ENCODE measurements at places on chromosomes 3 and 15.
A peak's percentile ranks its signal among the peaks of the same experiment; 100 is the strongest.

DNA sequence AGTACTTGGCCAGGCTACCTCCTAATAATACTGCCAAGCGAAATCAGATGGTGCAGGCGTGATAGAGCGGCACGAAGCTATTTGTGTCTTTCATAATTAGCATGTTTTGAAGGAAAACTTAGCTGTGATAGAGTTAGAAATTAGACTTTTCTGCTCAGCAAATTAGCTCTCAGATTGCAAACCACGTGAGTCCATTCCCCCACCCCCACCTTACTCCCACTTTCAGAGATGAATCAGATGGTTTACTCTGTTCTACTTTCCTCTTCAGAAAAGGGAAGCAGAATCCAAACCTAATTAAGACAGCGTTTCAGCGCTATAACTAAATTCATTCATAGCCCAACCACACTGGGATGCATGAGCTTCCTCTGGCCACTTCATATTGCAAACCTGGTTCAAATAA, 214.6 kb downstream of the SLCO3A1 start:
- no peak for DNase-seq

DNA sequence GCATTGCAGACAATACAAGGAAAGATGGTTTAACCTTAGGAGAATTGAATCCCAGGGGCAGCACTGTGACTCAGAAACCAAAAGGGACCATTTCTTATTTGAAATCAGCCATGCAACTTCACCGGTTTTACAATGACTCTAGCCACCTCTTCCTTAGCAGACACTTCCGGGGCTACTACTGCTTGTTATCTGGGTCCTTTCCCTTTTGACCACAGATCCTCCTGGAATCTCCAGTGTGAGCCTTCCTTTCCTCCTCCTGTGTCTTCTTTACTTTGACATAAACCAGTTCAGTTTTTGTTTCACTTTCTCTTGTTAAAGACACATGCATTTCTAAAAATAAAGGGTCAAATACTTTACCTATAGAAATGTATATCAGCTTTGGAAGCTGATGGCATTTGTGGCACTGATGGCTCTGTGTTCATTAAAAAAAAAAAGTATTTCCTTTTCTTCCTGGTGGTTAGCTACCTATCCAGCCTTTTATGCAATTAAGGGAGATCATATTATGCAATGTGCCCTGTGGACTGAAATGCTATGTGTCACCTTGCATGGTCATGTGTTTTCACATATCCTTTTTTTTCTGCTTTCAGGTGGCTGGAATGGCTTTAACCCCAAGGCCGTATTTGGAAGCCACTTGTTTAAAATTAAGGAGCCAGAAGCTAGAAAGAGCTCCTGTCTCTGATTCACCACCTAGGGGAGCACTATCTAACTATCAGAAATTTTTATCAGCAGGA, 296.2 kb downstream of the CHL1 start:
- no peak for DNase-seq

- peak; percentile 52 for DNase-seq
Observed at GRCh38 chr3:124397088-124397487, 333.2 kb upstream of the UMPS start.

DNA sequence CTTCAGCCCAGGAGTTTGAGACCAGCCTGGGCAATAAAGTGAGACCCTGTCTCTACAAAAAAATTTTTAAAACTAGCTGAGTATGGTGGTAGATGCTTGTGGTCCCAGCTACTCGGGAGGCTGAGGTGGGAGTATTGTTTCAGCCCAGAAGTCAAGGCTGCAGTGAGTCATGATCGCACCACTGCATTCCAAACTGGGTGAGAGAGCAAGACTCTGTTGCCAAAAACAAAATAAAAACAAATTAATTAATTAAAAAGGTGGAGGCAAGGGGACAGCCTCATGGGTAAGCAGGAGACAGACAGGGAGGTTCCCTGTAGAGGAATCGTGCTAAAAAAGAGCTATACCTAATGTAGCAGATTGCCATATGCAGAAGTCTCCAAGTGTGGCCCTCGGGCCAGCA, 12.6 kb downstream of the HAPLN3 start:
- no peak for DNase-seq

All from NCI-H2171 treated with DMSO at 0.1 percent for 48 hours (cell line).